NCI-H1436 treated with DMSO at 0.1 percent for 48 hours (cell line): ENCODE measurements at places on chromosomes 5 and 9.
A peak's percentile ranks its signal among the peaks of the same experiment; 100 is the strongest.

DNA sequence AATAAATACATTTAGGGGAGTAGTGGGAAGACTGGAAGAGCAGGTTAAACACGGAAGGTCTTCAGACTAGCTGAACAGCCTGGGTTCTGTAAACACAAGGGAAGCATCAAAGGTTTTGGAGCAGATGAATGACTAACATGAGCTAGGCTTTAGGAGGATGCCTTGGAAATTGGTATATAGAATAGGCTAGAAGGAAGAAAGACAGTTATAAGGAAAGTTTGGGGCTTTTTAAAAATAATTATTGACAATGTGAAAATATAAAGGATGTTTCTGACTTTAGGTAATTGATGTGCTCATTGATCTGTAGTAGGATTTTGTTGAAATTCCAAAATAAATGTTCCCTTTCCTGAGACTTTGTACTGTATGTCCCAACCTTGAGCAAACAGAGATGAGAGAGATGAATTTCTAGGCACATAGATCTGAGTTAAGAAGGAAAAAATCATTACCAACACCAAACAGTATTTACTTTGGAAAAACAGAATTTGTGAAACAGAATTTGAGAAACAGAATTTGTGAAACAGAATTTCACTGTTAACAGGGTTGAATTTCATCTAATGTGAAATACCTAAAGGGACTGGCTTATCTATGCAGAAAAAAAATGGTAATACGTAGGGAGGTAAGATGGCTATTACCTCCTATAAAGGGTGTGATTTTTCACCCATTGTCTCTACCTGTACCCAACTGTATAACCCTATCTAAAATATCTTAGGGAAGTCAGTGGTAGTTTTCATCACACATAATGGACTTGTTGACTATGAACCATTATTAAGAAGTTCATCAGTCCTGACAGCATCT is 28.8 kb downstream of the SKP2 start:
- no peak for DNase-seq

GRCh38 chr5:10578869-10579268 is 15.0 kb downstream of the ANKRD33B start:
- no peak for DNase-seq

DNA sequence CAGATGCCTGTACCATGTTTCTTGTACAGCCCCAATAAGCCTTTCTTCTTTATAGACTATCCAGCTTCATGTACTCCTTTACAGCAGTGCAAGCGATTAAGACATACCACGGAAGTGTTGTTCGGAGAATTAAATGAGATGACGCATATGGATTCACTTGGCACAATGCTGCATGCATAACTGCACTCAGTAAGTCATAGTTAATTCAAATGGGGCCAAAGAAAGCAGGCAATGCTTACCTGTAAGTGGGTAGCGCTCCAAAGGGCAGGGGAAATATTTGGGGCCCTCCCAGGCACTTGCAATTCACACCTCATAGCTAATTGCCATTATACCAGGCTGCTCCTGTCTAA is 7.7 kb upstream of the ADRA1B start:
- DNase-seq, result no peak

GRCh38 chr5:116632890-116633289 is 58.3 kb upstream of the SEMA6A start:
- no peak for DNase-seq

- DNase-seq, result no peak
Measured at GRCh38 chr9:129584136-129584535, 36.8 kb downstream of the C9orf50 start.

GRCh38 chr9:100445161-100445902 is 18.4 kb downstream of the MSANTD3 start:
- DNase-seq, result no peak

GRCh38 chr5:73336366-73336765 is 112.2 kb downstream of the FOXD1 start:
- no peak for DNase-seq

DNA sequence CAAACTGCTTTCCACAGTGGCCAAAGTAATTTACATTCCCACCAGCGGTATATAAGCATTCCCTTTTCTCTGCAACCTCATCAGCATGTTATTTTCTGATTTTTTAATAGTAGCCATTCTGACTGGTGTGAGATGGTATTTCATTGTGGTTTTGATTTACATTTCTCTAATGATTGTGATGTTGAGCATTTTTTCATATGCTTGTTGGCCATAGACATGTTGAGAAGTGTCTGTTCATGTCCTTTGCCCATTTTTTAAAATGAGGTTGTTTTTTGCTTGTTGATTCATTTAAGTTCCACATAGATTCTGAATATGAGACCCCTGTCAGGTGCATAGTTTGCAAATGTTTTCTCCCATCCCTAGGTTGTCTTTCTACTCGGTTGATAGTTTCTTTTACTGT is 254.5 kb upstream of the MPDZ start:
- no peak for DNase-seq

DNA sequence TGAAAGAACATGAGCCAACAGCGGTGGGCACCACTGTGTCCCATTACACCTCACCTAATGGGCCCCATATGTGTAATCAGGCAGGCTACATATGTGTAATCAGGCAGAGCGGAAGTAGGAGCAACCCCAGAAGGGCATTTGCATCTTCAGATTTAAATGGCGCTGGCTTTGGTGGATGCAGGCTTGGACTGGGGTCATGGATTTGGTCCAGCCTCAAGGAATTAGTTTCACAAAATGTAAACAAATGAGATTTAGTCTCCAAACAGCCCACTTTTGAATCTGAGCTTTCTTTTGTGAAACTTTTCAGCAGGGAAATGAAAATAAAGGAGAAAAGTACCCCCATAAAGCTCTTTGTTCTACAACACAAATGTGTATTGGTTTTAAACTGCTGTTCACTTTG is 161.3 kb downstream of the LPAR1 start:
- no peak for DNase-seq

DNA sequence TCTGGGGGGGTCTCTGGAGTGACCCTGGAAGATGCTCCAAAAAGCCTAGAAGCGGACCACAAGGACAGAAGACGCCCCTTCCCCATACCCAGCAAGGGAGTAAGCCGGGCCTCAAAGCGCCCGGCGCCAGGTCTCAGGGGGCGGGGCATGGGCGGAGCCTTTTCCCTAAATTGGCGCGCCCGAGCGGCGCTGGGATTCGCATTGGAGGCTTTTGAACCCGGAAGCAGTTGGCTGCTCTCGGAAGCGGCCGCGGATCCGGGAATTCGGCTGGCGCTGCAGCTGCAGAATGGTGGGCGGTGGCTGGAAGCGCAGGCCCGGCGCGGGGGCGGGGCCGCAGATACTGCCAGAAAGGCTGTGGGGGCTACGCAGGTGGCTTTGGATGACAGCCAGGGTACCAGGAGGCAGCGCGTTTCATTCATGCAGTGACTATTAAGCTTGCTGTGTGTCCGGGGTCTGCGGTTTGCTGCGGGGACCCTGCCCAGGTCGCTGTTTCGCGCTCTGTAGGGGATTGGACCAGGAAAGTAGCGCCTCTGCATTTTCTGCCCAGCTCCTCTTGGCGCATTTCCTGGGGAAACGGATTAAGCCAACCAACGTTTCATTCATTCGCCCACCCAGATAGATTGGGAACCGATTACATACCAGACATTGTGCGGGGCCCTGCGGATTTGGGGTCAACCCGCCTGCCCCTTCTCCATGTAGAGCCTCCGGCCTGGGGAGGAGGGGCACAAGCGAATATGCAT is 83.0 kb upstream of the FREM1 start:
- peak; percentile 71 for DNase-seq

GRCh38 chr5:11084111-11084510 is 323.1 kb upstream of the DAP start:
- DNase-seq, result no peak

DNA sequence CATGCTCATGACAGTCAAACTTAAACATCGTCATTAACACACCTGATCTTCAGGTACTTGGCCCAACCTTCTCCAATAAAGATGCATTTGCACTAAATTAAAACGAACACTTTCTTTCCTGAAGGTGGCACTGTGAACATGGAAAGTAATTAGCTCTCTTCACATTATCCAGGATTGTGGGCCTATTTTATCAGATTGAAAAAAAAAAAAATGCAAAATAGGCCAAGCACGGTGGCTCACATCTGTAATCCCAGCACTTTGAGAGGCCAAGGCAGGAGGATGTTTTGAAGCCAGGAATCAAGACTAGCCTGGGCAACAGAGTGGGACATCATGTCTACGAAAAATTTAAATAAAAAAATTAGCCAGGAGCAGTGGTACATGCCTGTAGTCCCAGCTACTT is 14.4 kb upstream of the CDC20B start:
- no peak for DNase-seq

GRCh38 chr5:79183617-79184016 is 52.3 kb upstream of the JMY start:
- DNase-seq, result no peak

DNA sequence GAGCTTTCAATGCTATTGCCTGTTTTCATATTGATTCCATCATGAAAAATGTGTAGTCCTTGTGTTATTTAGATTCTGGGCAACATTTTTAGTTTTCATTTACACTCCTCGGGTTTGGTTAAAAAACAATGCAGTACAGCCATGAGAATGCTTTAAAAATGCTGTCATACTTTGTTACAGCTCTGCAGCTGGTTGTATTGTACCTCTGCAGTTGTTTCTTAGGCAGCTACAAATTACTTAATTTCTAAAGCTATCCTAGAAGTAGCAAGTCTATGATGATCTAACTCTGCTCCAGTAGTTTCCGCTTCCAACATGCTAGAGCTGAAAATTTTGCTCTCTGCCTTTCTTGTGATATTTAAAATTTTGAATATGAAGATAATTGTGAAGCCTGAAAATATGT is 20.2 kb downstream of the SNX18 start:
- DNase-seq, result no peak

DNA sequence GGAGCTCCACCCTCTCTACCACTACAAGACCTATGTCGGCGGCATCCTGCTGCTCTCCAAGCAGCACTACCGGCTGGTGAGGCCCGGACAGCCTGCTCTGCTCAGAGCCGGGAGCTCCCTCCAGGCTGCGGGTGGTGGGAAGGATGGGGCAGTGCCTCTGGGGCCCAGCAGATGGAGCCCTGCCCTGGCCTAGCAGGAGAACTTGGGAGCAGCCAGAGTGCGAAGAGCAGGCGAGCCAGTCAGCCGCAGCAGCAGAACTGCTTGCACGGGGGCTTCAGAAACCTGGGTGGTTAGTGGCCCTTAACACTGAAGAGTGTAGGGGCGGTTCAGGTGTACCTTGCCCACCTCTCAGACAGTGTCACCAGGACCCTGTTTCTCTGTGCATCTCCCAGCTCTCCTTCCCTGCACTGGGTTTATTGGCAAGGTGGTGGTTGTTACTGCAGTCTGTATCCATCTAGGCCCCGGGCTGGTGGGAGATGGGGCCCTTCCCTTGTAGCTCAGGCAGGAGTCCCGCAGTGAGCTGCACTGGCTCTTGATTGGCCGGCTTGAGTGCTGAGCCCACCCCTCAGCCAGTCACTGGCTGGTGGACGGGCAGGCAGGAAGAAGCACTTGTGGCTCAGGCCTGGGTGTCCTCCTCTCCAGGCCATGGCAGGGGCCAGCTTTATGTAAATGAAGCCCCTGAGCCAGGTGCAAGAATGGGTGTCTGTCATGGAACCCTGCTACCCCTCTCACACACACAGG is 7.7 kb downstream of the B4GALT7 start:
- DNase-seq, result no peak

DNA sequence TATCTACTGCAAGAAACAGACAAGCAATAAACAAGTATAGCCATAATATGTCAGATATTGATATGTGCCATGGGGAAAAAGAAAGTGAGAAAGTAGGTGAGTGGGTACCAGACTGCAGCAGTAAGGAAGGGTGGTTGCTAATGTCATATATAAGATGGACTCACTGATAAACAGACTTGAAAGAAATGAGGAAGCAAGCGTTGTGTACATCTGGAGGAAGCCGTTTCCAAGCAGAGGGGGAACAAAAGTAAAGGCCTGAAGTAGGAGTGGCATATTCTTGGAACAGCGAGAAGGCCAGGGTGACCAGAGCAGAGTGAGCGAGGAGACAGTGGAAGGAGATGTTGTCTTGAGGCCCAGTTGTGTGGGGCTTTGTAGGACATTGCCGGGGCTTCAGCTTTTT is 142.2 kb upstream of the MAP3K1 start:
- DNase-seq, result no peak

DNA sequence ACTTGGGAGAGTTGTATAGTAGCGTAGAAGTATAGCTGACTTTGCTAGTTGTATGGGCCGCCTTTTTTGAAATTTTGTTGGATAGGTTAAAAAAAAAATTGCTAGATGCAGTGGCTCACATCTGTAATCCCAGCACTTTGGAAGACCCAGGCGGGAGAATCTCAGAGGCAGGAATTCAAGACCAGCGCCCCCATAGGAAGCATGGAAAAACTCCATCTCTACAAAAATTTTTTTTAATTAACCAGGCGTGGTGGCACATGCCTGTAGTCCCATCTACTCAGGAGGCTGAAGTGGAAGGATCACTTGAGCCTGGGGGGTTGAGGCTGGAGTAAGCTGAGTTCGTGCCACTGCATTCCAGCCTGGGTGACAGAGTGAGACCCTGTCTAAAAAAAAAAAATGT is 59.2 kb downstream of the SMC5 start:
- no peak for DNase-seq

DNA sequence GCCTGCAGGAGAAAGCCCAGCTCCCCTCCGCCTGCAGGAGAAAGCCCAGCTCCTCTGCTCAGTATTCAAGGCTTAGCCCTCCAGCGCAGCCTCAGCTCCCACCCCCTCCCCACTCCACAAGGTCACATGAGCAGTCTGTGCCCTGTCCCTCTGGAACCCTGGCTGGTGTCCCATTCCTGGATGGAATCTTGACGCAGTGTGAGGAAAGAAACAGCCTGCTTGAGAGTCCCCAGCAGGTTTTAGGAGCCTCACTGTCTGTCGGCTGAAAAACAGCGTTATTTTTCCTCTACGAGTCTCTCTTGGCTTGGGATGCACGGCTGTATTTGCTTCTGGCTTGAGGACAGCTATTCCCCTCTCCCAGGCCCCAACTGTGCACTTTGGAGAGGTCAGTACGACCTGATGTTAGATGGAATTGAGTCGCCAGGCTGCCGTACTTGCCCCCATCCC is 210.1 kb upstream of the TRIM32 start:
- DNase-seq, result no peak

DNA sequence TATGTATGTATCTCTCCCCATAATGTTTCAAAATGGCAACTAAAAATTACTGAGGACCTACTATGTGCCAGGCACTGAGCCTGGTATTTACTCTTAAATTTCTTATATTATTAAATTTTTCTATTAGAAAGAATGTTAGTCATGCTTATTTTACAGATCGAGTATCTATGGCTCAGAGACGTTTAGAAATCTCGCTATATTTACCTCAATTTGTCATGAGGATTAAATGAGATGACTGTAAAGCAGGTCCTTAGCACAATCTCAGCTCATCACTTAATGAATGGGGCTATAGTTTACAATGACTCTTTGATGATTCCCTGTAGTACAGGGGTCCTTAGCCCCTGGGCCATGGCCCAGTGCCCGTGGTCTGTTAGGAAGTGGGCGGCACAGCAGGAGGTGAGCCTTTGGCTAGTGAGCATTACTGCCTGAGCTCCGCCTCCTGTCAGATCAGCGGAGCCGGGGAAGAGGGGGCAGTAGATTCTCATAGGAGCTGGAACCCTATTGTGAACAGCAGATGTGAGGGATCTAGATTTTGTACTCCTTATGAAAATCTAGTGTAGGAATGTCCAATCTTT is 15.5 kb downstream of the ENC1 start:
- no peak for DNase-seq
